Effector CD8-positive, alpha-beta T cell (primary cell): ENCODE measurements at places on chromosomes 4 and X.

GRCh38 chr4:128521648-128522111 is 234.1 kb upstream of the PGRMC2 start:
- DNase-seq, result no peak

DNA sequence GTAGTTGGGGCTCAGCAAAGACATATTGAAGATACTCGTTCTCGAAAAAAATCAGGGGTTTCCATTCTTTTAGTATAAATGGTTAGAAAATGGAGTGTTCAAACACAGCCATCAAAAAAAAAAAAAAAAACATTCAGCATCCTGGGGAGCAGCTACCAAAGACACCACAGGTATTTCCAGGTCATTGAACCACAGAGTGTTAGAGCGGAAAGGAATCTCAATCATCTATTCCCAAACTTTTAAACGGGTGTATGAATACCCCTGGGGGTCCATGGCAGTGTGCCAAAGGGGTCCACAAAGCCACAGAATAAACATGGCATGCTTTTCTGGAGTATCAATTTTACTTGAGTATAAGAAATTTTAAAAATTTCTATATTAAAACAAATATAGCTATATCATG is 6.9 kb upstream of the FGF16 start:
- DNase-seq, result no peak

GRCh38 chr4:41644288-41644914 is 104.1 kb downstream of the PHOX2B start:
- DNase-seq, result no peak

DNA sequence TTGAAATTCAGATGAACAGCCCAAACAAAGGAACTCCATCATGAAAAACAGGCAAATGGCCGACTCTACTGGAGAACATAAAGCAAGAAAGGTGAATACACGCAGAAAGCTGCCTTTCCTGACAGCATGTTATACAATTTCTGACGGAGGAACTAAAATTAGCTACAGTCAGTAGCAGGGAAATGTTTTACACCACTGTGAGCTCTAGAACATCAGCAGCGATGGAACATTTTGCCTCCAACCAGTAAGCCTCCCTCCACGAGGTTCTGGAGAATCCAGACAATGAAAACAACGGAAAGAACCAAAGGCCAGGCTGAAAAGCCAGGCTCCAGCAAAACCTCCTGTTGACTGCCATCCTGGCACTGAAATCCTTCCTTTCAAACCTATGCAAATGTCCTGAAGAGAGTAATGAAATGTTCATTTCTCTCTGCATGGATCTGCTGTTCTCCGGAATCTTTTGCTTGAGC is 78.9 kb downstream of the IRF2 start:
- DNase-seq, result no peak

DNA sequence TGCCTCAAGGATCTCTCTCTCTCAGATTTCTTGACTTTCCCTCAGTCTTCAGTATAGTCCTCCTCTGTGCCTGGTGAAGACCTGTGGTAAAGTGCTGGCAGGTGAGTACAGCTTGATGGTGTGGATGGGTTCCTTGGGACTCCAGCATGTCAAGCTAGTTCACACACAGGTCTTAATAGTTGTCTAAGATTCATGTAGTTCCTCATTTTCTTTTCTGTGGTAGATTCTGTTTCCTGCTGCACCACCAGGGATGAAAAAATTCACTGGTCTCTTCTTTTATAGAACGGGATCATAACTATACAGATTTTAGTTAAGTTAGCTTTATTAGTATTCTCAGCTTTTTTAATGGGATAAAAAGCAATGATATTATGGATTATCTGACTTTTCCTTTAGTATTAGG is 32.5 kb upstream of the PAQR3 start:
- no peak for DNase-seq

DNA sequence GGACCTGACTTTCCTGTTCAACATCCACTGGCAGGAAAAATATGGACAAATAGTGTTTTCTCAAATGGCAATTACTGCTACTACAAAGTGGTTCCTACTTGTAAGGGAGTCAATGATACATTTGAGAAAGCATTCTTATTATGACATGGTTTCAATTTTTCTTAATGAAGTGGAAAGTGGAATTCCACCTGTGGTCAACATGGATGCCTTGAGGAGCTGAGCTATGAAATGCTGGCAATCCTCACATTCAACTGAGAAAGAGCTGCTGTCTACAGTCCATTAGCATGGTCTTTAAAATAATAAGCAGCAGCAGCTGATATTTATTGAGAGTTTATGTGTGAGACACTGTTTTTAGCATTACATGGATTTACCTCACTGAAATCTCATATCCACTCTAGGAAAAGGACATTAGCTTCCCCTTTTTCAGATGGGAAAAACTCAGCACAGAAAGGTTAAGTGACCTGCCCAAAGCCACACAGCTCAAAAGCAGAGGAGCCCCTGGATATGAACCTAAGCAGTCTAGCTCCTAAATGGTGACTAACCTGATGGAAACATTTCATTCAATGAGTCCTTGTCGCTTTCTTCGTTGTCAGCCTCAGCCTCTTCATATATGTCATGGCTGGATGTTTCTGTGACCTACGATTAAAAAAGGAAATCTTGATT is 29.2 kb downstream of the MAP7D3 start:
- no peak for DNase-seq
